Cerebellum (tissue), 4 donors: ENCODE measurements at places on chromosomes 5 and 9. TPM values are rescaled to one million over a fixed set of nuclear protein-coding genes. Genes with fewer than 3 reads are reported as not detected.

CDKN2A gene
- total RNA-seq = not detected

HTR4 gene
- 0.54 TPM for total RNA-seq

EGFLAM gene
- total RNA-seq = 13.7 TPM

FBP1 gene
- not detected for total RNA-seq

ZNF883 gene
- total RNA-seq = 25.4 TPM

CMYA5 gene
- 3.2 TPM for total RNA-seq

AK1 gene
- total RNA-seq = 23.0 TPM

DNA sequence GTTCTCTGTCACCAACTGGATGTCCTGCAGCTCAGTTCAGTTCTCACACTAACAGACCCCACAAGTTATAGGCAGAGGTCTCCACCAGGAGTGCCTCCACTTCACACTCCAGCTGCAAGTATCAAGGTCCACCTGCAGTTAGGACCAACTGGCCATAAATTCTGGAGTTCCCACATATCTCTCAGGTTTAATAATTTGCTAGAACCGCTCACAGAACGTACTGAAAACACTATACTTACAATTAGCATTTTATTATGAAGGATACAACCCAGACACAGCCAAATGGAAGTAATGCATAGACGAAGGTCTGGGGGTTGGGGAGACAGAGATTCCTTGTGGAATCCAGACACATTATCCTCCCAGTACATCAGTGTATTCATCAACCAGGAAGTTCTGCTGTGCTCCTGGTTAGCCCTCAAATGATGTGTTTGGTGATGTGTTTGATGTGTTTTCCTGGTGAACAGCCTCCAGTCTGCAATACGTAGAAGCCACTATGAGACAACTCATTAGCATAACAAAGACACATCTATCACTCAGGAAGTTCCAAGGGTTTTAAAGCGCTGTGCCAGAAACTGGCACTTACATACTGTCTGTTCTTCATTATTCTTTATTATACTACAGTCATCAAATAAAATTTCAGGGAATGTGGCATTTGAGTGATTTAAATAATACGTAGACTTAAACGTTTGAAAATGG, 25.4 kb downstream of the OGN start:
- no peak for DNase-seq

- DNase-seq = peak; percentile 27
These were observed 99.4 kb downstream of the INIP start for GRCh38 chr9:112618385-112619009.

DNA sequence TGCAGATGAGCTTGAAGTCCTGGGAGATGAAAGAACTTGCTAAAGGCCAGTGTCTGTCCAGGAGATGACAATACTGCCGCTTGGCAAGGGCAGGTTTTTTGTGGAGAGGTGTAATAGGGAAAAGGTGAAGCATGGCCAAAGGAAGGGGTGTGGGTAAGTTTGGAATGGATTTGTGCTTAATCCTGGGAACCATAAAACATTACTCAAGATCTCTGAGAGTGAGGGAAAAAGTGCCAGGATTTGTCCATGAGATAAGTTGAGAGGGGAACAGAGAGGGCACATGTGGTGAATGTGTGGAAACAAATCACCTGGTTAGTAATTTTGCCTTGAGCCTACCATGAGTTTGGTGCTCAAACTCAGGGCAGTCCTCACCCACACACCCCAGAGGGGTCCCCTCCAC, 108.8 kb upstream of the CD180 start:
- DNase-seq = no peak

GRCh38 chr5:143877196-143877595, 65.2 kb downstream of the HMHB1 start:
- DNase-seq = no peak

- no peak for DNase-seq
These were observed 203.3 kb downstream of the FOXD4L6 start for GRCh38 chr9:40925149-40925548.

- DNase-seq = no peak
These were observed 793.7 kb downstream of the BRINP1 start for GRCh38 chr9:118575341-118576070.

DNA sequence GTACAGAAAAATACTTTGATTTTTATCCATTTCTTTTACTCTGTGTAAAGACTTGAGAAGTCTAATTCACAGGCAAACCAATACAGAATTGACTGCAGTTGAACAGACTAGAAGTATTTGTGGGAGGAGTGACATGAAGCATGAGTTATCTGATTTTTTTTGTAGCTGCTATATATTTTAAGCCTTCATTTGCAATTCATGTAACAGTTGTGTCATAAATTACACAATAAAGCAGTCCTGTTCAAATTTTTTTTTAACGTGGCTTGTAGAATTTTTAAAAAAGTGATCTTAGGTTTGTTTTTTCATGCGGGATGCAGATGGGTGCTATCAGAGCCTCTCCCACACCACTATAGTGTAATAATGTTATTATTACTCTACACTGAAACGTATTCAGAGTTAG, 2.9 kb upstream of the MAML1 start:
- DNase-seq = no peak

- no peak for DNase-seq
These were observed 29.7 kb downstream of the GABRP start for GRCh38 chr5:170813231-170813630.

DNA sequence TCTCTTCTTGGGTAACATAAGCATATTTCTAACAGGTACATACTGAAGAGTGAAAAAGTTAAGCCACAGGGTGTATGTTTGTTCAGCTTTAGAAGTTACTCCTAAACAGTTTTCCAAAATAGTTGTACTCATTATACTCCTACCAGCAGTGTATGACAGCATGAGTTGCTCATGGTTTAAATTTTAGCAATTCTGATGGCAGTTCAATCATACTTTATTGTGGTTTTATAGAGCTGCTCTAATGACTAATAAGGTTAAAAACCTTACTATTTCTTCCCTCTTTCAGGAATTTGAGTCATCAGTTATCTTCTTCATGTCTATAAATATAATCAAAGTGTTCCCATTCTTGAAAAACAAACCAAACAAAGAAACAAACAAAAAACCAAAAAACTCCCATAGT, 81.5 kb downstream of the CAAP1 start:
- DNase-seq = no peak

DNA sequence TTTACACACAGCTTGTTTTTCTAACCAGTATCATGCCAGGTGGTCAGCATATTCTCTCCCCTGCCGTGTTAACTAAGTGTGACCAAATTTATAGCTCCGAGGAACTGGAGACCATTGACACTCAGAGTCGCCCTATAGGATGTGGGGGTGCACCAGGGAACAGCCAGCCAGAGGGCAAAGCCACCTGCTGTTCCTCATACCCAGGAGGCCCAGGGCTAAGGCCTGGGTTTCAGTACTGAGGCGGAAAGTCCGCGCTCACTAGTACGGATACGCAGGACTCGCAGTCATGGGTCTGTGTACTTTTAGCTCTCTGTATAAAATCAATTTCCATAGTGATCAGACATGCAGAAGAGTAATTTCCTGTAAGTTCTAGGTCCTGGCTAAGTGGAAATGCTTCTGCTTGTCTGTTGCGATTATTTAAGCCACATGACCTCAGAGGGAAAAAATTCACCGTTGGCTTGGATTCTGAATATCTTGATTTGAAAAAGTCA, 247.0 kb downstream of the AOPEP start:
- DNase-seq = no peak

- DNase-seq = no peak
These were observed 1366.1 kb downstream of the PTPRD start for GRCh38 chr9:9246726-9247125.

DNA sequence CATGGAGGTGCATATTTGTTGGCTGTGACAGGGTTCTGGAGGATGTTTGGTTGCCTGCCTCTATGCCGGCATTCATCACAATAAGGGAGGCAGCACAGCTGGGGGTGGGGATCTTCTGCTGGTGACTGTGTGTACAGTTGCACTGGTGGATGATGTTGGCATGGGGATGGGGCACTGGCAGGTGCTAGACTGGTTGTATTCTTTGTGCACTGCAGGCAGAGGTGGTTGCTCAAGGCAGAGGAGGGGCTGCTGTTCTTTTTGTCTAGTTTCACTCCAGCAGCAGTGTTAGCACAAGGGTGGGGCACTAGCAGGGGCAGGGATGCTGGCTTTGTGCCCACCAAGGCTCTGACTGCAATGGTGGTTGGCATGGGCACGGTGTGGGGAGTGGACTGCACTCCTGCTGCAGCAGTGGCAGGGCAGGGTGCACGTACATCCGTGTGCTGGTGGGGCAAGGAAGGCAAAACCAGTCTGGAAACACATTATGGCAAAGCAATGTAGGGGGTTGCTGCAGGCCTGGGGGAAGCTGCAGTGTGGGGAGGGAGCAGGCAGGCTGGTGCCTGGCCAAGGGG, 69.3 kb downstream of the ISOC1 start:
- no peak for DNase-seq

DNA sequence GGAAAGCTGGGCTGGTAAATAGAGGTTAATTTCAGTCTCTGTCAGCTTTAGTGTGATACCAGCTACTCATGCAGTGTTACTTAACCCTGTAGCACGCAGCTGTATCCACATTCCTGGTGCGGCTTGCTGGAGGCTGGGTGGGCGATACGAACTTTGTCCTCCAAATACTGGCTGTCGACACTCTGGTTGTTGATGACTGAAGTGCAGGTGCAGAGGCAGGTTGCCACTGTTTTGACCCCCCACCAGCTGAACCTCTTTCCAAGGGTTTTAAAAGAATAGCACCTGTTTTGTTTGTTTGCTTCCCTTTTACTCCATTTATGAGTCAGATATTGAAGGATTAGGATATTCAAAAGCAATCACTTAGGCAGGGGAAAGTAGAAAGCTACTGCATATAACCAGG, 4.4 kb upstream of the RABGAP1 start:
- no peak for DNase-seq

DNA sequence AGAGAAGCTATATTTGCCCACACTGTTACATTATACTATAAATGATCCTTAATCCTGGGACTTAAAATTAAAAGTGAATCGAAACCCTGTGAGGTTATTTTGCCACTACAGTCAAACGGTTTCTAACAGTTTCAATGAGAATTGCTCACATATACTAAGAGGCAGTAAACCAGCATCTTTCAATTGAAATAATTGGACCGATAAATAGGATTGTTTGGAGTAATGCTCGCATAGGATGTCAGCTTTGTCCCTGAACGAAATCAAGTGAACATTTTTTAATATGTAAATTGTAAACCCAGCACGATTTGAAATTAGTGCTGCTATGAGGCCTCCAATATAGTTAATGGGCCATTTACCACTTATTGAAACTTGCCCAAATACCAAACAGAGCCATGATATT, 60.5 kb downstream of the ELAVL2 start:
- DNase-seq = no peak

GRCh38 chr5:143557061-143557818, 153.8 kb upstream of the NR3C1 start:
- no peak for DNase-seq

GRCh38 chr9:108056084-108056804, 566.7 kb upstream of the KLF4 start:
- no peak for DNase-seq
